ENCODE measurements at places on chromosomes 7 and 10. TPM values are rescaled to one million over a fixed set of nuclear protein-coding genes. Genes with fewer than 3 reads are reported as not detected.

Gene HIPK2
- polyA plus RNA-seq = 24.0 TPM

DNA sequence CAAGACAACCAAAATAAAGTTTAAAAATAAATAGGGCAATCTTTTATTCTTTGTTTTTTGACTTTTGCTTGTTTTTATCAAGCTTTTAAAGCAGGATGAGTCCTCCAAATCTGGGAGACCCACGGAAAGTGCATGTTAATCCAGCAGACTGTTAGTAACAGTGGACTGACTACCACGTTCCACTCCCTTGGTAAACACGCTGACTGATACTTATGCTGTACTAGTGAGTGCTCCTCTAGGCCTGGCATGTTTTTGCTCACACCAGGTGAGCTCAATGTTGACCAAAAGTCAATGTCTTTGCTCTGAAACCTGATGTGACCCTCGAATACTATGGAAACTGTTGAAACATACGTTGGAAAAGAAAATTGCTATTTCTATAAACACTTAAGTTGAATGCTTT is 88.4 kb downstream of the KIAA1549 start:
- DNase-seq = no peak

DNA sequence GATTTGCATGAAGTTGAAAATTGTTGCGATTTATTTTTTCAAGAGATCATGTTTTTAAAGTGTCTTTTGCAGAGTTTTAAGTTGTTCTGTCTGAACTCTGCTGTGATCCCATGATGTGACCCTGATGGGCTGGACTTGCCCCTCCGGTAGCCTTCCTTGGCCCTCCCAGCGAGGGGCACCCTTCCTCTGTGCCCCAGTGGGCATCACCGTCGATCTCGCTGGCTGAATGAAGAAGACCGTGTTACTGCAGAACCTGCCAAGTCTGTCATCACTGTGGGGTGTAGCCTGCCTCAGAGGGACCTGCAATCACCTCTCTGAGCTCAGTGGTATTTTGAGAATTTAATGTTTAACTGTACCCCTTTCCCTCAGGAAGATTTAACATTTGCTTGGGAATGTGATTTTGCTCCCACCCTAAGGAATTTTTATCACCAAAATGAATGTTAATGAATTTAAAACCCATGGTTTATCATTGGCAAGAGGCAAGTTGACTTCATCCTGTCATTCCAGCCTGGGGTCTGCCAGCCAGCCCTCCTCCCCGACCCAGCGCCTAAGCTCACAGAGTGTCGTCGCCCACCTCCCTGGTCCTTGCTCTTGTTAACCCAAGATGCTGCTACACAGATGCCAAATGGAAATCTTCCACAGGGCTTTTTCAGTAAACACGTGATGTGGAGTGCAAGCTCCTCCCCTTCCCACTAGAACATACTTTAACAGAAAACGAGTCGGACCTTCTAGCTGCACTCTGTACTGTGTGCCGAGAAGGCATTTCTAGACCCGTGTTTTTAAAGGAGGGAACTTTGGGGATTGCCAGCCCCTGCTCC is 115.4 kb downstream of the NT5C2 start:
- DNase-seq = no peak

DNA sequence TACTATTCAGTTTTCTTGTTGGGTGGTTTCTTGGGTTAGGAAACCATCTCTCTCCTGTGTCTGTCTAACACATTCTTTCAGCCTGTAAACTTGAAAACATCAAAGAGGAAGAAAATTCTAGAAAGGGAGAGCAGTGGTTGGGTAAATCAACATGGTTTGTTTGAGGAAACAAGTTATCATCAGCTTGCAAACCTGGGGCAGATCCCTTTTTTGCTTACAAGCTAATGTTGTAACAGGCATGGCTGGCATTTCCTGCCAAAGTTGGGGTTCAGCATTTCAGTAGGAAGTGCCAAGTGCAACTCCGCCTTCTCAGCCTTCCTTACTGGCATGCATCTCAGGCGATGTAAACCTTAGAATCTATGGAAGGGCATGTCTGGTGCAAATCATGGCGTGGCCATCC is 112.6 kb downstream of the EEPD1 start:
- no peak for DNase-seq

GRCh38 chr7:143362131-143363015 is at the start of gene FAM131B:
Gene FAM131B, minus strand, starts transcription at chr7:143362713. Its CDS starts 110 bp downstream, at chr7:143362603.
- no peak for DNase-seq
